NCI-H146 (cell line): ENCODE measurements at places on chromosomes 16 and 17.

DNA sequence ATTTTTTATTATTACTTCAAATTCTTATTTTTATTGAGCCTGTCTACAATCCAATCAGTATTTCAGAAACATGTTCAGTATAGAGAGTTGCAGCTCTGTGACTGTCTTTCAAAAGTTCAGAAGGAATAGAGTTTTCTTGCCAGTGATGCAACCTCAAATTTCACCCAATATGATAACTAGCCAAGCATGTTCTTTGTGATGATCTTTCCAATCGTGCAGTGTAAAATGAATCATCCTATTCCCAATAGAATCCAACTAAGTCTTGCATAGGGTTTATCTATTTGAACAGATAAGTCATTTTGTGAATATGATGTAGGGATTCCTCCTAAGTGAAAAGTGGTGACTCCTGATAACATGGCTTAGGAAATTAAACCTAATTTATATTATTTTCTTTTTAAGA is 937.8 kb downstream of the KCNJ2 start:
- no peak for DNase-seq

GRCh38 chr17:62717889-62718288 is 90.2 kb downstream of the MARCHF10 start:
- no peak for DNase-seq

DNA sequence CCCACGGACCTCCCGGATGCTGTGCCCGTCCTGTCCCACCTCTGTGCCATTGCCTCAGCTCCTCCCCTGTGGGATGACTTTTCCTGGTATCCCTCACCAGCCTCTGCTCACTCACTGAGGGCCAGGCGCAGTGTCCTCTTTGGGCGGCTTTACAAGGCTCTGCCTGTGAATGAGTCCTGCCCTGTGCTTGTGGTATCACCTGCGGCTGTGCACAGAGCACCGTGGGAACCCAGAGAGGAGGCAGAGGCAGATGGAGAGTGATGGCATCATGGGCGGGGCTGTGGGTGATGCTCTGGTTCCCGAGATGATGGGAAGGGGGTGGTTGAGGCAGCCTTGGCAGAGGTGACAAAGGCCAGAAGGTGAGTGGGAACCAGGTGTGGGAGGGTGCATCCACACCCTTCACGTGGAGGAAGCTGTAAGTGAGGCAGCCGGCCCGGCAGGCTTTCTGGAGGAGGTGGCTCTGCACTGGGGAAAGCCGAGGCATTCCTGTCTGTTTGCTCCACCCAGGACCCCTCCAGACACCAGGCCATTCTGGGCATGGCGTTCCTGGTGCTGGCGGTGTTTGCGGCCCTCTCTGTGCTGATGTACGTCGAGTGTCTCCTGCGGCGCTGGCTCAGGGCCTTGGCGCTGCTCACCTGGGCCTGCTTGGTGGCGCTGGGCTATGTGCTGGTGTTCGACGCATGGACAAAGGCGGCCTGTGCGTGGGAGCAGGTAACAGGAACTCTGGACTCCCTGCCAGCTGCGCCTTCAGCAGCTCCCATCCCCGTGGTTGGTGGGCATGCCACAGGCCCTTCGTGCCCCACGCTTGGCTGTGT is 23.8 kb downstream of the ADCY7 start:
- DNase-seq: no peak

DNA sequence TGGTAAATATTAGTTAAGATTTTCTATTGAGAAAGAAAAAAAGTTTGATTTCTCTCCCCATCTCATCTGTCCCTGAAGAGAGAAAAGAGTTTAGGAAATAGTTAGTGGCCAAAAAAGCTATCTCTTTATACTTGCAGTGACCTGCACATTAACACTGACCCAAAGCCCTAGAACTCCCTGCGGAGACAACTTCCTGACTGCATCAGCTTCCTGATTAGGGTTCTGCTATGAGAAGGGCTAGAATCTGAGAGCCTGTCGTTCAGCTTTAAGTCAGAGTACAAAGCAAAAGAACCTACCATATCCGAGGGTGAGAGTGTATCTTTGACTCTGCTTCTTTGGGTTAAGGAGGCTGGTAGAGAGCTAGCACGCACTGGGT is 24.7 kb downstream of the LIMD2 start:
- peak; percentile 39 for DNase-seq

DNA sequence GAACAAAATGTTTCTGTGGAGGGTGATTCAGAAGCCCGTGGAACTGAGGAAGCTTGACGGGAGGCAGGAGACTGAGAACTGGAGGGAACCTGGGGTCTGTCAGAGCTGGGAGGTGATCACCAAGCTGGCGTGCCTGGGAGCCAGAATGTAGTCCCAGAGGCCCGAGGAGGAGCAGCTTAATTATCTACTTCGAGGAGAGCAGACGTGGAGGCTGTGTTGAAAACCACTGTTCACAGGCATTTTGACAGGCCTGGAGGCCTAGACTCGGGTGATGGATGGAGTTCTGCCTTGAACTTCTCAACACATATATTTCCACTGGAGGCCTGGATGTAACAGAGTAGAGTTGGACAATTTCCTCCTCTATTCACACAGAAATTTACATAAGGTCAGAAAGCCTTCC is 177.7 kb upstream of the SALL1 start:
- no peak for DNase-seq

DNA sequence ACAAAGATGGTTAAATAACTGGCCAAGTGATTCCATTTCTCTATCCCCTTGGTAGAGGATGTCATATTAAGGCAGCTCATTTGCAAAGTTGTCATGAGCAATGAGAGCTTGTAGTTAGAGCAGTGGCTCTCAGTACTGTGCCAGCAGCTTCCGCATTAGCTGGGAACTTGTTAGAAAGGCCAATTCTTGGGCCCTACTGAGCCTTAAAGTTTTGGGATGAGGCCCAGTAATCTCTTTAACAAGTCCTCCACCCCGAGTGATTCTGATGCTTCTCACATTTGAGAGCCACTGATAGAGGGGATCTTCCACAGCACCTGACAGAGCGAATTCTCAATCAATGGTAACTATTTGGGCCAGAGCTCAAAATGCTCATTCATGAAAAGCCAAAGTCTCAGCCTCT is 20.2 kb upstream of the CCL1 start:
- no peak for DNase-seq

GRCh38 chr17:73554498-73554897 is 89.7 kb downstream of the SDK2 start:
- no peak for DNase-seq

DNA sequence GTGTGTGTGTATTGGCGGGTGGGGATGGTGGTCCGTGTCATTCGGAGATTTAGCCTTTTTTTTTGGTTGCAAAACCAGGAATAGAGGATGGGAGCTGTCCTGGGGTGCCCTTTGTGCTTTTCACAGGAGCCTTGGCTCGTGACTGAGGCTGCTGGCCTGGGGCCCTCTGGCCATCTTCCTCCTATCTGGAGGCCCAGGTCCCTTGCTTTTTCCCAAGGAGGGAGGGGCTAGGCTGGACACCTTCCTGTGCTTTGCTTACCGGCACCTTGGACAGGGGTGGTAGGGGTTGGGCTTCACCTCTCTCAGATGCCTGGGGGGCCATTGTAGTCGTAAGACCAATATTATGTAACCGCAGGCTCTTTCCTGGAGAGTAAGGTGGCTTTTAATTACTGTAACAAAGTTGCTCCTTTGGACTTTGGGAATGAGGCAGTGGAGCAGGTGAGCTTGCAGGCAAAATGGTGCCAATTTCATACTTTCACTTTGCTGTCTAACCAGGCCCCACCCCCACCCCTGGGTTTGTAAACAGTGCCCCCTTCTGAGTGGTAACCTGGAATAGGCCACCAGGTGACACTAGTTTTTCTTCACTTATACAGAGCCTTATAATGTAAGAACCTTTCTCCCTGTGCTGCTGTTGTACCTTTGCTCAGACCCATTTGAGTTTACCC is 1.2 kb downstream of the DYNLL2 start:
- DNase-seq: peak; percentile 60

DNA sequence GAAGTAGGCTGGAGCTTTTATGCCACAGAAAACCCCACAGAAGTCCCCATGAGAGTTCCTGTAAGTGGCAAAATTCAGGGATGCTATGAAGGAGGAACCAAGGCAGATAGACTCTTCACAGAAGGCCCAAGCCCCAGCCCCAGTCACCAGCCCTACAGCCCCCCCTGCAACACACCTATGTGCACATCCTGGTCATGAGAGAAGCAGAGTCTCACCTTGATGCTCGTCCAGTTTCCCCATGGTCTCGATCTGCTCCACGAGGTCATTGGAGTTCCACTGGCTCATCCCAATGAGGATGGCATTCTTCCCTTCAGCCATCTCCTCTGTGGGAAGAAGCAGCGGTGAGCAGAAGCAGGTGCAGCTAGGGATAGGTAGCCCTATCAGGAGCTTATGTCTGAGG is 31.2 kb downstream of the PITPNM3 start:
- no peak for DNase-seq

DNA sequence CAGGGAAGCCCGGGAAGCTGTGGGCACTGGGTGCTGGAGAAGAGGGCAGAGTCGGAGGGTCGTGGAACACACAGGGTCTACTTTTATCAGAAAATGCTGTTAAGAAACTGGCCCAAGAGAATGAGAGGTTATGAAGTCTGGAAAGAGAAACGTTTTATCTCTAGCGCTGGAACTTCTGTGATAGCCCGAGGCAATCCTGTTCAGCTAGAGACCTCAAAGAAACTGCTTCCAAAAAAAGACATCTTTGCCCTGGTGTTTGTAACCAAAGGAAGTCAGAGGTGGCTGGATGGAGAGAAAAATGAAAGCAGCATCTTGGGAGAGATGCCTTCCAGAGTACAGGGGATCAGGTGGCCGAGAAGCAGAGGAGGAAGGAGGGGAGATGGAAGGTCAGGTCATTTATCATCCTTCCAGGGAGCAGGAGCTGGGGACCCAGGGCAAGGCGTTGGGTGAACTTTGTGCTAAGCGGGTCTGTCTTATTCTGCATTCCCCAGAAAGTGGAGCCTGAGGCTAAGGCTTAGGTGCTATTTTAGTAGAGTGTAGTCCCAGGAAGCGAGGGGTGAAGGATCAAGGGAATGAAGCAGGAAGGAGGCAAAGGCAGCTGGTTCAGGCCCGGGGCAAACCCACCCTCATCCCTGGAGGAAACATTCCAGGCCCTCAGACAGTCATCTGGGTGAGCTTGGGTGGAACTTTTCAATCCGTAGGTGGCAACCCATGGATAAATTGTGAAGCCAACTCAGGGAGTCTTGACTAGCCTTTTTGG is 66.5 kb downstream of the MGAT5B start:
- DNase-seq: no peak

DNA sequence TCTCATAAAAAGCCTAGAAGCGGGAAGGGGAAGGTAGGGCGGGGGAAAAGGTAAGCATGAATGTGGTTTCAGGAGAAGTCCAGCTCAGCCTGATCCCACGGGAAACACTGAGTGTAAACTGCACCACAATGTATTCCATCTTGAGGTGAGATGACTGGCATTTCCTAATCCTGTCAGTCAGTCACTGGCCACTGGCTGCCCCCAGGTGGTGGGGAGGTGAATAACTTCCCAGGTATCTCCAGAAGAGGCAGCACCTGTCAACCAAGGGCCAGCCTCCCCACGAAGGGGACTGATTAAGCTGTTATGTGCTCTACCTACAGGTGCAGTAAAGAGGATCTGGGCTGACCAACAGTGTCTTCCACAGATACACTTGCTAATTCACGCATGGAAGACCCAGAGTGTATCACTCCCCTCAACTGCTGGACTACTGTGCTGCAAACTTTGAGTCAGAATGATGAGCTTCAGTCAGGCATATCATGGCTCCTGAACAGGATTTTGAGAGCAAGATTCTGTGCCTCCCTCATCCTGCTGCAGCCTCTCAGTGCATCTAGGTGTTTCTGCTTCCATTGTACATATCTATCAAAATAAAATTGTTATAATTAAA is 108.5 kb upstream of the CCL2 start:
- DNase-seq: peak; percentile 41

DNA sequence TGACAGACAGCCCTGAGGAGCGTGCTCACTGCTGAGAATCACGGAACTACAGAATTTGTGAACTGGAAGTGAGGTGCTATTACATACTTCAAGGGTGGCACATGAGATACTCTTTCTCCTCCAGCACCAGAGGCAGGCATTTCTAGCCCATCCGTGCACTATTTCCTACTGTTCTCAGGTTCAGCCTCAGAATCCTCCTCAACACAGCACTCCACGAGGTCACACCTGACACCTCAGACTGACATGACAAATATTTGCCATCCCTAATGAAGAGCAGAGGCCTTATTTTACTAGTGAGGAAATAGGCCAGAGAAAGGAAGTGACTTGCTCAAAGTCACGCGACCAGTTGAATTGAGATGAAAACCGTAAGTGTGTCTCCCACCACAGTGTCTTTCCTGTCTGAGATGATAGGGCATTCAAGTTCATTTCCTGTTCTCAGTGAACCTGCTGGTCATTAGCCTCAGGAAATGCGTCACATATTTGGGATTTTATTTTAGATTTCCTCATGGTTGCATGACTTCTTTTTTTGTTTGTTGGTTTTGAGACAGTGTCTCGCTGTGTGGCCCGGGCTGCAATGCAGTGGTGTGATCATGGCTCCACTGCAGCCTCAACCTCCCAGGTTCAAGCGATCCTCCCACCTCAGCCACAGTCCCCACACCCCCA is 23.6 kb downstream of the SEZ6 start:
- no peak for DNase-seq

DNA sequence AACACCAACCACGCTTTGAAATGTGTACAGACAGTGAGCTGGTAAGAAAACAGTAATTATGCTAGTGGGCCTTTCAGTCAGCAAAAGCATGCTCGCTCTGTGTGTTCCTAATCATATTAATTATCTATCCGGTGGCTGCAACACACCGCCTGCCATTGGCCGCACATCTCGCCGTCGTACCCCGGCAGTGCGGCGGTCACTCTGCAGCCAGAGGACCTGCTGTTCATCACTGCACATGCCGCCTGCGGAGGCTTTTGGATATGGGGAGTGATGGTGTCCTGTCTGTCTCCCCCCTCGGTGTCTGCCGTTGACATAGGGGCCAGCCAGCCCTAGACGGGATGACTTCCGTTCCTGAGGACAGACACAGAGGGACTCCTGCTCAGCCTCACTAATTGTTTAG is 68.5 kb downstream of the RPA1 start:
- DNase-seq: no peak

GRCh38 chr16:89139907-89140361 is 31.6 kb upstream of the CDH15 start:
- peak; percentile 7 for DNase-seq

- no peak for DNase-seq
Observed at GRCh38 chr17:1509290-1509881, 7.0 kb downstream of the INPP5K start.

- DNase-seq: no peak
Observed at GRCh38 chr16:49469930-49470451, 96.4 kb downstream of the C16orf78 start.

GRCh38 chr17:20926532-20926931 is 116.3 kb downstream of the USP22 start:
- no peak for DNase-seq

DNA sequence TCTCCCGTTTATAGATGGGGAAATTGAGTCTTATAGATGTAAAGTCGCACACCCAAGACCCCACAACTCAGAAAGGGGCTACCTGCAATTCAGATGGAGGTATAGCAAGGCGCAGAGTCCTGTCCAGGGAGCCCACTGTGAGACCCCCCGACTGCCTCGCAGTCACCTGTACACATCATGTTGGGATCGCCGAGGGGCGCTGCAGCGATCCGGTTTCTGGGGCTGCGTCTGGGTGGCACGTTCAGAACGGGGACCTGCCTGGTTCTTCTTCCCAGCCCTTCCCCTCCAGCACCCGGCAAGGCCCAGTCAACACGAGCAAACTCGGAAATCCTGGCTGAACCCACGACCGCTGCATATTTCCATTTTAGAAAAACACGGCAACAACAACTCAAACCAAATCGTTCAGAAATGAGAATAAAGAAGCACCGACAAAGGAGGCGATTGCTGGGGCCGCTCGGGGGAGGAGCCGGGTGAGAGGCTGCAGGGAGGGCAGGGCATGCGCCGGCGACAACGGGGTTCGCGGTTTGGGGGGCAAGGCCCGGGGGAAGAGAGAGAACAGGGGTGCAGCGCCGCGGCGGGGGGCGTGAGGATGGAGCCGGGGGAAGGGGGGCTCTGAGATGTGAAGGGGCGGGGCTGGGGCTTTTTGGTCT is 643 bp downstream of the HSDL1 start:
- DNase-seq: no peak
